Right renal pelvis (tissue), 4 donors: ENCODE measurements at places on chromosomes 6 and 20.

GRCh38 chr6:167058261-167058660 is 59.1 kb downstream of the CEP43 start:
- no peak for DNase-seq

- no peak for DNase-seq
These were observed 4.3 kb downstream of the ARFRP1 start for GRCh38 chr20:63703471-63703975.

GRCh38 chr6:152863618-152864326 is 113.2 kb downstream of the VIP start:
- peak; percentile 38 for DNase-seq

GRCh38 chr6:148674306-148674705 is 72.5 kb upstream of the UST start:
- no peak for DNase-seq

DNA sequence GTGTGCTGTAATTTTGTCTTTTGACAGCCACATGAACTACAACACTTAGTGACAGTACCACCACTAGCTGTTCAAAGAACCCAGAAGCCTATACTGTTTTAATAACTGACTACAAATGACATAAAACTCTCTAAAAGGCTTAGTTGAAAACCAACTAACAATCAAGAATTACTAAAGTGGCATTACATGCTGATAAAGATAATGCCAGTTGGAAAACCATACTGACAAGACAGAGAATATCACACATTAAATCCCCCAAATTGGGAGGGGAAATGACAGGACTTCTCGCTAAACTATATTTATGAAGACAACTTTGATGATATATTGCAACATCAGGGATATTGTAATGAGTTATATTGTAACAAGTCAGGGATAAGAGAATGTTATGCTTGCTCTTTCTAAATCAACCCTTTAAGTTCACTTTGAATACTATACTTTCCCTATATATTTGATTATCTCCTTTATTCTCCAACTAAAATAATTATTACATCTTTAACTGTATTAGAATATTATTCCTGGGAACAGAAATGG is 6.2 kb downstream of the NCOA5 start:
- DNase-seq = no peak

- DNase-seq = no peak
These were observed 7.7 kb downstream of the NTSR1 start for GRCh38 chr20:62716198-62716940.

GRCh38 chr6:143828572-143828971 is 14.6 kb upstream of the LTV1 start:
- no peak for DNase-seq

- peak; percentile 15 for DNase-seq
These were observed 200.3 kb upstream of the FAM83B start for GRCh38 chr6:54646069-54646950.

DNA sequence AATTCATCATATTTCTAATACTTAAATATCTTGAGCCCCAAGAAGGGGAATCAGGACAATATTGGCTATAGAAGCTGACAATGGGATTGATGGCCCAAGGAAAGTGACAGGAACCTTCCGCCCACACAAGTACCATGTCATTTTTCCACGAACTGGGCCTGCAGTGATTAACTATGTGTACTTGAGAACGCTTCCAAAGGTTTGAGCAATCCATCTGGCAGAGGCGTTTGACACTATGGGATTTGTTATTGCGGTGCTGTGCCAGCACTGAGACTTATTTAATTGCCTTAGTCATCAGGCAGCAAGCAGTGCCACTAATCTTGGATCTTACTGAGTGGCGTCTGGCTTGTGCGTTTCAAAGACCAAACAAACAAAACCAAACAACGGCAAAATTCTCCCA is 135.6 kb upstream of the UST start:
- DNase-seq = no peak

DNA sequence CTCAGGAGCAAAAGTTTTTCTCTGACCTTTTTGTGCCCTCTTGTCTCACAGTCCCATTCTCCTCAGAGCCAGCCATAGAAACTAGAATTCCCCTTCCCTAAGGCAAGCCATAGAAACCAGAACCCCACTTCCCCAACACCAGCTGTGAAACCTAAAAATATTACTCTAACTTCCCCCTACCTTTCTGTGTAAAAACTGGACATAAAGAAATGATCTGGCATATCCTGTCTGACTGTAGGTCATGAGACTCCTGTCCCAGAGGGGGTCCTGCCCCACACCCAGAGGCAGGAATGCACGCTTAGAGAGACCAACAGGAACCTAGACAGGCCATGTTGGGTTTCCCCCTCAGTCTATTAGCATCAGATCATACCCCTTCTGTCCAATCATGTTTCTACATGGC is 140.6 kb upstream of the SLC22A16 start:
- DNase-seq = no peak

- no peak for DNase-seq
These were observed 735.1 kb upstream of the MARCKS start for GRCh38 chr6:113122060-113122459.

DNA sequence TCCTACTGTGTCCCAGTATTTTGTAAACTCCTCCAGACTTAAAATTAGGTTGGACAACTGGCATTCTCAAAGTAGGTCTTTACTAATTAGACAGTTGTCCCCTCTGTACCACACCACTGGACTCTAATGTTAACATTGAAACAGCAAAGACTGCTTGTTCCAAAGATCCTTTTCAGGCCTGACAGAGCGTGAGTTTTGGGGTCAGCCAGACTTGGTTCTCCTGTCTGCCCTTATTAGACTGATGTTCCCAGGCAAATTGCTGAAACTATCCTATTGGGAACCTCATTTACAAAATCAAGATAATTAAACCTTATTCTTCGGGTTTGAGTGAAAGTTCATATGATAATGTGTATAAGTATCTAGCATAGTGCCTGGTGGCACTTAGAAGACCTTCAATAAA is 3.7 kb upstream of the BICRAL start:
- no peak for DNase-seq

- no peak for DNase-seq
These were observed 2.4 kb downstream of the B3GALT4 start for GRCh38 chr6:33279257-33279695.

GRCh38 chr20:4167261-4168021 is 152.1 kb upstream of the RNF24 start:
- no peak for DNase-seq

DNA sequence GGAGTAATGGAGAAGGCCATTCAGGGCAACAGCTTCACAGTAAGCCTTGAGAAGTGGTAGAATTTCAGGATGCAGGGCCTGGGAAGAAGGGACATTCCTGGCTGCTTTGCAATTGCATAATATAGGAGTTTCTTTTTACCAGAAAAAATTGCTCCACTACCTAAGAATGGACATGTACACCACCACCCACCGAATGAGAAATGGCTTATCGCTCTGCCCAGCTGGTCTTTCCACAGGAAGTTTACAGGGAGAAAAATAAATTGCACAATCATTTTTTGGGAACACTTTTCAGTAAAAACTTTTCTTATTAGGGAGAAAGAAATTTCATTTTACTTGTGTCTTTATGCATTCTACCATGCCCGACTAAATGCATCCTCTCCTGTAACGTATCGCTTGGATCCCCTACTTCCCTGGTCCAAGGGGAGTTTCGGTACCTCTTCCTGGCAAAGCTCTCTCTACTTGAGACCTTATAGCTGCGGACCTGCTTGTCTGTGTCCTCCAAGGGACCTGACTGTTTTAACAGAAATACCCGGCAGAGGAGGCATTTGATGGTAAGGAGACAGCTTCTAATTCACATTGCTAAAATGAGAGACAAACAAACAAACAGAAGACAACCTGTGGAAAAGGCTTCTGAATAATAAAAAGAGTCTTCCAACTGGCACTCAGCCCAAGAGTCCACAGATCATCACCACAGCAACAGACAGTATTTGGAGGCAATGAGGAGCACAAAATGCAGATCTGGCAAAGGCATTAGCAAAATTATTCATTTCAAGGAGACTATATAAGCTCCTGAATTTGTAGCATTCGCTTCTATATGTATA is 54.2 kb downstream of the MAP3K5 start:
- DNase-seq = no peak

GRCh38 chr20:34037121-34037520 is 43.4 kb downstream of the RALY start:
- no peak for DNase-seq

DNA sequence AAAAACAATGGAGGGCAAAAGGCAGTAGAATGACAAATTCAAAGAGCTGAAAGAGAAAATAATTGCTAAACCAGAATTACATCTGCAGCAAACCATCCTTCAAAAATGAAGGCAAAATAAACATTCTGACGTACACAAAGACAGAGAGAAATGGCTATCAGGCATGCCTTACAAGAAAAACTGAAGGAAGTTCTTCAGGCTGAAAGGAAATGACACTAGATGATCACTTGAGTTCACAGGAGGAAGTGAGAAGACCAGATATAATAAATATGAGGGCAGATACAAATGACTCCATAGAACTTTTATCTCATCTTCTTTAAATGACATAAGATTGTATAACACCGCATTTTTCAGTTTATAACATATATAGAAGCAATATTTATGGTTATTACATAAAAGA is 30.0 kb downstream of the DZANK1 start:
- no peak for DNase-seq
